ENCODE measurements at places on chromosomes 5 and 9.

GRCh38 chr9:99822806-99823591 is 1.3 kb downstream of the NR4A3 start:
- DNase-seq = no peak
- peak overlapping the region; percentile 73 for H3K4me3 ChIP-seq
- H3K27me3 ChIP-seq = peaks cover 81% of the 10 kb centered on the region

- H3K27ac ChIP-seq = no peak overlapping the region
- no peak overlapping the region for H3K4me3 ChIP-seq
- H3K27me3 ChIP-seq = no peaks in the 10 kb centered on the region
- H3K4me1 ChIP-seq = peaks cover 34% of the 10 kb centered on the region
- H3K36me3 ChIP-seq = no peaks in the 10 kb centered on the region
- no peak for DNase-seq
These were observed 39.1 kb upstream of the FLT4 start for GRCh38 chr5:180688330-180689070.

DNA sequence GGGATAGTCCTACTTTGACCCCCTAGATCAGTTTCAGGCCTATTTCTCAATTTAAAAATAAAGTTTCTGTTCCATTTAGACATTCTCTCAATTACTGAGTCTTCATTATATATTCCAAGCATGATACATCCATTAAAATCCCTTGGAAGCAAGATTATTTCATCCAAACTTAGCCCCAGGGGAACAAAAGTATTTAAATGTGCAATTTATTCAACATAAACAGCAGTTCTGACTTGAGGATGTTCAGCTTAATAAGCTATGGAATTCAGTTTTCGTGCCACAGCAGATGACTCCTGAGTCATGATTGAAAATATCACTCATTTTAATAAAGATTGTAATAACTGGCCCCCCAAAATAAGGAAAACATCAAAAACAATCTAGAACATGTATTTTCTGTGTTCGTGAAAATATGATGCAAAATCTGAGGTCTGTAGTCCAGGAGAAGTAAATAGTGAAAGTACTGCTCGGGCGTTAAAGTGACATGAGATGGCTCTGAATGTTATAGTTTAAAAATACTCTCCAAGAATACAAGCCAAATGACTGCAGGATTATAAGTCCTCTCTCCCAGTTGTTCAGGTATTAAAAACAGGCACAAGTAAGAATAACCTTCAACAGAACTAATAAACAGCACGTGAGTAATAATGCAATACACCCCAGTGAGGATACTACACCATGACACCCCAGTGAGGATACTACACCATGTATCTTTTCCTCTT is 67.1 kb downstream of the RETREG1 start:
- H3K27me3 ChIP-seq = no peaks in the 10 kb centered on the region
- H3K36me3 ChIP-seq = no peaks in the 10 kb centered on the region
- no peak overlapping the region for H3K27ac ChIP-seq
- DNase-seq = no peak

DNA sequence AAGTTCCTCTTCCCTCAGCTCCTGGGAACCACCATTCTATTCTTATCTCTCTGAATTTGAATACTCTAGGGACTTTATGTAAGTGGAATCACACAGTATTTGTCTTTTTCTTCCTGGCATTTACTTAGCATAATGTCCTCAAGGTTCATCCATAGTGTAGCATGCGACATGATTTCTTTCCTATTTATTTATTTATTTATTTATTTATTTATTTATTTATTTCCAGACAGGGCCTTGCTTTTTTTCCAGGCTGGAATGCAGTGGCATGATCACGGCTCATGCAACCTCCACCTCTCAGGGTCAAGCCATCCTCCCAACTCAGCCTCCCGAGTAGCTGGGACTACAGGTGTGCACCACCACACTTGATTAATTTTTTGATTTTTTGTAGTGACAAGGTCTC is 142.1 kb downstream of the GPBP1 start:
- no peak overlapping the region for H3K4me3 ChIP-seq
- no peaks in the 10 kb centered on the region for H3K36me3 ChIP-seq
- no peak overlapping the region for H3K27ac ChIP-seq
- no peaks in the 10 kb centered on the region for H3K27me3 ChIP-seq
- H3K4me1 ChIP-seq = peaks cover 13% of the 10 kb centered on the region
- no peak for DNase-seq

DNA sequence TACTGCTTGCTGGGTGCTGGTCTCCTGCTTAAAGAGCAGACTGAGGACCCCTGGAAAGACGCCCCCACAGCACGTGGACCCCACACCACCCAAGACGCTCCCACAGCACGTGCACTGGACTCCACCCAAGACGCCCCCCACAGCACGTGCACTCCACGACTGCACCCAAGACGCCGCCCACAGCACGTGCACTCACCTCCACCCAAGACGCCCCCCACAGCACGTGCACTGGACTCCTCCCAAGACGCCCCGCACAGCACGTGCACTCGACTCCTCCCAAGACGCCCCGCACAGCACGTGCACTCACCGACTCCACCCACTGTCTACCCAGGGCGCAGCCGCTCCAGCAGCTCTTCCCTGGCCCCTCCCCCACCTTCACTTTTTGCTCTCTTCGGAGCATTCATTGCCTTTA is 50.5 kb downstream of the EHMT1 start:
- H3K27me3 ChIP-seq = no peaks in the 10 kb centered on the region
- H3K36me3 ChIP-seq = peaks cover 15% of the 10 kb centered on the region
- H3K4me3 ChIP-seq = peak overlapping the region; percentile 21
- peaks cover 96% of the 10 kb centered on the region for H3K4me1 ChIP-seq
- DNase-seq = peak; percentile 61
- H3K27ac ChIP-seq = peak overlapping the region; percentile 97

GRCh38 chr5:372996-373709 is 51.6 kb downstream of the AHRR start:
- peak overlapping the region; percentile 52 for H3K4me3 ChIP-seq
- peaks cover 13% of the 10 kb centered on the region for H3K27me3 ChIP-seq
- peaks cover 2% of the 10 kb centered on the region for H3K4me1 ChIP-seq
- H3K27ac ChIP-seq = no peak overlapping the region

GRCh38 chr9:127450243-127450760 is 904 bp downstream of the RPL12 start:
- H3K36me3 ChIP-seq = peaks cover 64% of the 10 kb centered on the region
- peak overlapping the region; percentile 97 for H3K4me3 ChIP-seq
- H3K27me3 ChIP-seq = no peaks in the 10 kb centered on the region
- H3K27ac ChIP-seq = peak overlapping the region; percentile 99
- peaks cover 34% of the 10 kb centered on the region for H3K4me1 ChIP-seq
- DNase-seq = no peak

DNA sequence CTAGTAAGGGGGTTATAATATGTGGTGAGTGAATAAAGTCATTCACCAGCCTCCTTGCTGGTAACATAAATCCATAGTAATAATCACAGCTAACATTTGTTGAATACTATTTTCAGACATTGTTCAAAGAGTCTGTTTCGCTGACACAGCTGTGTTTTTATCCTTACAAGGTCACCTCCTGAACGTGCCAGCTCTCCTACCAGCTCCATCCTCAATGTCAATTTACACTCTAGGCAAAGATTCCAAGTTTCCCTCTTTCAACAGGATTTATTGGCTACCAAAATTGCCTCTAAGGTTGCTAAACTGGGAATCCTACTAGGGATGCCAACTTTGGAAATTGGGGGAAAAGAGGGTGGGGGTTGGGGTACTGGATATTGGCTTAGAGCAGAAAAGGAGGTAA is 30.7 kb upstream of the SMC5 start:
- H3K4me1 ChIP-seq = peaks cover 7% of the 10 kb centered on the region
- H3K27me3 ChIP-seq = peaks cover 2% of the 10 kb centered on the region
- H3K4me3 ChIP-seq = no peak overlapping the region
- H3K36me3 ChIP-seq = peaks cover under 1% of the 10 kb centered on the region
- no peak for DNase-seq

DNA sequence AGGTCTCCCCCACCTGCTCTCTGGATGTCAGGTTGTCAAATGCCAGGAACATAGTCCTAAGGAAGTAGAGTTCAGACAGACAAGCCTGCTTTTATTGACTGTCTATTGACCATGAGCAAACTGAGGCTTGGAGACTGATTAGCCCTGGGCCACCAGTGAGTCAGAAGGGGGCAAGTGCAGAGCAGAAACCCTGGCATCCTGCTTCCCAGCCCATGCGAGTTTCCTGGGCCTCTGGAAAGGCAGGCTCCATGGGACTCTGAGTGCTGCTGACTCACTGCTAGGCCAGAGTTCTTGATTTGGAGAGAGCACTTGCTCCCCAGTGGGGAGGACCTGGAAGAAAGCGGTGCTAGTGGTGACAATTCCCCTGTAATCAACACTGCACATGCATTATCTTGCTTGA is 2.8 kb upstream of the HBEGF start:
- H3K36me3 ChIP-seq = no peaks in the 10 kb centered on the region
- H3K4me3 ChIP-seq = no peak overlapping the region
- DNase-seq = no peak
- peaks cover 11% of the 10 kb centered on the region for H3K27me3 ChIP-seq
- no peak overlapping the region for H3K27ac ChIP-seq

GRCh38 chr5:142481410-142481809 is 156.6 kb upstream of the SPRY4 start:
- DNase-seq = no peak
- H3K4me1 ChIP-seq = peaks cover 4% of the 10 kb centered on the region
- no peak overlapping the region for H3K27ac ChIP-seq
- peaks cover 37% of the 10 kb centered on the region for H3K36me3 ChIP-seq
- H3K4me3 ChIP-seq = no peak overlapping the region
- peaks cover 17% of the 10 kb centered on the region for H3K27me3 ChIP-seq

- H3K4me3 ChIP-seq = no peak overlapping the region
- H3K36me3 ChIP-seq = peaks cover 75% of the 10 kb centered on the region
- no peak overlapping the region for H3K27ac ChIP-seq
- peaks cover 54% of the 10 kb centered on the region for H3K4me1 ChIP-seq
These were observed 112.4 kb upstream of the CTSL start for GRCh38 chr9:87613265-87614111.

GRCh38 chr9:135809166-135809565 is 98.2 kb downstream of the CAMSAP1 start:
- DNase-seq = no peak
- no peaks in the 10 kb centered on the region for H3K27me3 ChIP-seq
- H3K36me3 ChIP-seq = peaks cover 37% of the 10 kb centered on the region
